ENCODE measurements at places on chromosomes 2 and 18.
A peak's percentile ranks its signal among the peaks of the same experiment; 100 is the strongest.

DNA sequence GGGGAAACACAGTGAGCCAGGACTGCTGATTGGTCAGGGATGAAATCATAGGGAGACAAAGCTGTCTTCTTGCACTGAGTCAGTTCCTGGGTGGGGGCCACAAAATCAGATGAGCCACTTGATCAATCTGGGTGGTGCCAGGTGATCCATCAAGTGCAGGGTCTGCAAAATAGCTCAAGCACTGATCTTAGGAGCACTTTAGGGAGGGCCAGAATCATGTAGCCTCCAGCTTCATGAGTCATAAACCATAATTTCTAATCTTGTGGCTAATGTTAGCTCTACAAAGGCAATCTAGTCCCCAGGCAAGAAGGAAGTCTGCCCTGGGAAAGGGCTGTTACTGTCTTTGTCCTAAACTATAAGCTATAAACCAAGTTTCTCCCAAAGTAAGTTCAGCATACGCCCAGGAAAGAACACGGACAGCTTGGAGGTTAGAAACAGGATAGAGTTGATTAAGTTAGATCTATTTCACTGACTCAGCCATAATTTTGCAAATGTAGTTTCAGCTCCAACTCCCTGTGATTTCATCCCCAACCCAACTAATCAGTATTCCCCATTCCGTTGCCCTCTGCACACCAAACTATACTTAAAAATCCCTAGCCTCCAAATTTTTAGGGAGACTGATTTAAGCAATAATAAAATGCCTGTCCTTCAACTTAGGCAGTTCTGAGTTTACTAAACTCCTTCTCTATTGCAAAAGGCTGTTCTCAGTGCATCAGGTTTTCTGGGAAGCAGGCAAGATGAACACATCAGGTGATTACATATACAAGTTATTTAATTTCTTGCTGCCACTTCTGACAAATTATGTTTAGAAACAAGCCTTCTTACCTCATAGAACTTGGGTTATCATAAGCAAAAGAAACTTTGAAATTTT is 226.9 kb upstream of the SPOPL start:
- no peak for DNase-seq

DNA sequence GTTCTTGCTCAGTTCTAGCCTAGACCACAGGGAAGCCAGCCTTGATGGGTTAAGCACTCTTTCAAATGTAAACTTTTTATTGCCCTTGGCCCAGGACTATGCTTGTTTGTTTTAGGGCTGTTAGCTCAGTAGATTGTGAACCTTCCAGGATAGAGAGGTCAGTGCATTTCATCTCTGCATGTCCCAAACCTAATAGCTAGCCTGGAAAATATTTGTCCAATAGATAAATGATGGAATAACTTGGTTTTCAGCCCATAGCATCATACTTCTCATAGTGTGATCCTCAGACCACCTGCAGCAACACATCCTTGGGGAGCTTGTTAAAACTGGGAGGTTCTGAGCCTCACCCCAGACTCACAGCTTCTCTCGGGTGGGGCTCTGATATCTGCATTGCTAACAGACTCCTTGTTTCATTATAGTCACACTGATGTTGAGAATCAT is 59.8 kb downstream of the TRIB2 start:
- no peak for DNase-seq

GRCh38 chr2:239204876-239205468 is 195.8 kb downstream of the HDAC4 start:
- no peak for DNase-seq

GRCh38 chr18:57025540-57025939 is 121.3 kb upstream of the BOD1L2 start:
- no peak for DNase-seq

DNA sequence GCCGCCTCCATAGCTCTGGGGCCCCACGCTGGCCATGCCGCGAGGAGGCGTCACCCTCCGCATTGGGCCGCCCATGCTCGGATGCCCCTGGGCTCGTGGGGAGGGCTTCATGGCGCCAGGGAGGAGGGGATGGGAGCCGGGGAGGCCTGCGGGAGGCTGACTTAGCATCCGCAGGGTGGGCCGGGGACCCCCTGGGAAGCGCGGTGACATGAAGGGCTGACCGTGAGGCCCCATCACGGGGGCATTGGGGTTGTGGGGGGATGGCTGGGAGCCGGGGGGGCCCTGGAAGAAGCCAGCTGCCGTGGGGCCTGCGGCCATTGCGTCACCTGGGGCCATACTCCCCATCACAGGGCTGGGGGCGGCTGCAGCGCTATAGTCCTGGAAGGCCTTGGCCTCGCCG is 26.0 kb upstream of the ANKRD62 start:
- no peak for DNase-seq

- DNase-seq, result peak; percentile 73
These were observed at the start of gene DNAH6 for GRCh38 chr2:84516234-84516986. Gene DNAH6 (plus strand): TSS chr2:84516498. CDS start chr2:84517827, 1,329 bp downstream.

- DNase-seq, result no peak
These were observed 60.3 kb downstream of the LPIN2 start for GRCh38 chr18:2952605-2953004.

GRCh38 chr2:221437056-221437455 is 135.0 kb downstream of the EPHA4 start:
- DNase-seq, result no peak

GRCh38 chr18:5969989-5970403 is 74.7 kb upstream of the TMEM200C start:
- no peak for DNase-seq

- DNase-seq, result no peak
These were observed 209.1 kb downstream of the CMPK2 start for GRCh38 chr2:6656633-6657032.

GRCh38 chr2:149572102-149572953 is 15.2 kb downstream of the MMADHC start:
- DNase-seq, result no peak

DNA sequence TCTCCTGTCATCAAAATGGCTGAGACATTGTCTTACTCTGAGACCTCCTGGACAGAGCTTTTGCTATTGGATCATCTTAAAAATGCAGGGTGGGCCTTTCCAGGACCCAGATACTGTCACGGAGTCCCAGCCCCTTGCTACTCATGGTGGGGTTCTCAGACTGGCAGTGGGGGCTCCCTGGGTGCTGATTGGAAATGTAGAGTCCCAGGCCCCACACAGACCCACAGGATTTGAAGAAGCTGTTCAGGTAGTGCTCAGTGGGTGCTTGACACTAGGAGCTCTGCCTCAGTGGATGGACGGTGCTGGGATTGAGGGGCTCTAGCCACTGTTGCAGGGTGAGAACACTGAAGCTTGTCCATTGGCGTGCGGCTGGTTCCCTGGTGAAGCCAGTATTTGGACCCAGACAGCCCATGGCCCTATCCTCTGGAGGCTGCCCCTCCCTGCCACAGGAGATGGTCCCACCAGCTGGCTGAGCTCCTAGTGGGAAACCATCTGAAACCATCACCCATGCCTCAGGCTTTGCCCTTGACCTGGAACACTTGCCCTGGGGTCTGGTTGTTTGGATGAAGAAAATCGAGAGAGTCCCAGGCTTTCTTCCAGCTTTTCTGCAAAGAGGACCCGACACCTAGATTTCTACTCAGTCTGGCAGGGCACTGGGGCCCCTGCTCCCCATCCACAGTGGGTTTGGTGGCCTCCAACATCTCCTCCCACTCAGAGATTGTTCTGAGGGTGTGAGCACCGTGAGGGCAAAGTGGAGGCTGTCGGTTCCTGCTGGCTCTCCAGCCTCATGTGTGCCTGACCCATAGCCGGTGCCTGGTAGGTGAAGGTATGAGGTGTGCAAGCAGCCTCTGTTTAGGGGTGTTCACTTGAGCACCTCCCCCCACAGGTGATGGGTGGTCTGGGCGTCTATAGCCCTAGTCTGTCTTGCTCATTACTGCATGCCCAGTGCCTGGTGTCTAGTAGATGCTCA is 30.1 kb downstream of the MROH2A start:
- DNase-seq, result peak; percentile 14
